ENCODE measurements at places on chromosomes 3 and 15.
A peak's percentile ranks its signal among the peaks of the same experiment; 100 is the strongest.

DNA sequence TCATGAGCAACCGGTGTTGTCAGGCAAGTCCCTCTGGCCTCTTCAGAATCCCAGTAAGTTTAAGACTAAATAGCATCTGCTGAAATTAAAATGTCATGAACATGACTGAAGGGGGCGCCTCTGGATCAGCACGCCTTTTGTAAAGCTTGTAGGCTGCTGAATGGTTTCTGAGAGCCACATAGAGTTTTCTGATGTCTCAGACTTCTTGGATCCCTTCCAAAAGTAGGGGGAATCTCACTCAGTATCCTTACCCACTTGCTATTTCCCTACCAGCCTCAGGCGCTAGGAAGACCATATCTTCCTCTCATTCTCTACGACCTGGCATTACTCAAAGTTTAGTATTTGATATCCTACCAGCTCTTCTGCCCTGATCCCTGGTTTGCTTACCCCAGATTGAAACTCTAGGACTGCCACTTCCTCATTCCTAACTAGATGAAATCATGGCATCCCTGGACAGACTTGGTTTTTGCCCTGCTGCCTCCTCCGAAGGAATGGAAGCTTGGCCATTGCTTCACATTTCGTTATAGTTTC is 62.7 kb upstream of the CD47 start:
- peak; percentile 63 for DNase-seq

DNA sequence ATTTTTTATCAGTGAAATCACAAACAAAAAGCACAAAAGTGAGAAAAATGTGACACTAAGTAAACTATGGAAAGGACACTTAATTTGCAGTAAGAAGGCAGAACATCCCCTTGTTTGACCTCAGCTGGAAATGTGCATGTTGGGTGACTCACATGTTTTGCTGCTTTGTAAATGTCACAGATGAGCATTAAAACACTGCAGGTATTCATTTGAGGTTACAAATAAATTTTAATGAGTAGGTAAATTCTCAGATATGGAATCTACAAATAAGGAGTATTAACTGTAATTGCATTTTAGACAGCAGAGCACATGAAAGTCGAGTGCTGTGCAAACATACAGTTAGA is 20.3 kb downstream of the CHMP2B start:
- no peak for DNase-seq

DNA sequence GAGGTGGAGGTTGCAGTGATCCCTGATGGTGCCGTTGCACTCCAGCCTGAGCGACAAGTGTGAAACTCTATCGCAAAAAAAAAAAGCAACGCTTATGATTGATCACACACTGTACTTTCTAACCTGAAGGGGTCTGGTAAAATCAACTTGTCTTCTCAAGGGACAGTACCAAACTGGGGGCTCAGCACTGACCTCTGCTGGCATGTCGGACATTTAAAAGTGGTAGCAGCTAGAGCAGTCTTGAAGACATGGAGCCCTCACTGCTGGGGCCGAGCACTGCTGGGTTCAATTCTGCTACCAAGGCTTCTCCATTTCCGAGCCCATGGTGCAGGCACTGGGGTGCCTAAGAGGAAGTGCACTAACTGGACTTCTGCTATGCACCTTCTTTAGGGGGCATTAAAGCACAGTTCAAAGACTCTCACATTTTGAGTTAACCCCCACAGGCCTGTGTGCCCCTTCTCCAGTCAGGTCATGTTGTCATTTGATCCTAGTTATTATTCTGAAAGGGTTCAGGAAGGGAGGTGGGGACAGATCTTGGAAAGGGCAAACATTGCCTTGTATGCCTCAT is 26.4 kb upstream of the LAMP3 start:
- DNase-seq = peak; percentile 31

DNA sequence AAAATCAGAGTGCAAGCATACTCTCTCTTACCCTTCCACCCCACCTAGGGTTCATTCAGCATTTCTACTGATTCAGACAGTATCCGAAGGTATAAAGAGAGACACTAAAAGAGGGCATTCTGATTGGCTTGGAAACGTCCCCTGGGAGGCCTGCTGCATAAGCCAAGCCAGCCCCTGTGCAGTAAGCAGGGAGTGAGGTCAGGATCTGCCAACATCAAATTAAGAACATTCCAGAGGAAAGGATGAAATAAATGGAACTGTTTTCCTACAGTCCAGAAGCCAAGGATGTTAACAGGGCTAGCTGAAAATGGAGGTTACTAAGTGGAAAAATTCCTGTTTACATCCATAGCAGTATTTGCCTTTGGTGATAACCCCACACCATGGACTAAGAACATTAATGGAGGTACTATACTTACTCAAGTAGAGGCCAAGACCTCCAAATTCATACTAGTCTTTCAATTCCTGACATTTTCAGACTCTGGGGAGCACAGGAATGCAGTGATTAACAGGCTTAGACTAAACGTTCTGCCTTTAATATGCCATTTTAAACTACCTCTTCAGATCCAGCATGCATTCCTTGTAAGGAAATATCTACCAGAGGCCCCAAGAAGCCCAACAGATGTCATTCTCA is 34.5 kb downstream of the NPTN start:
- DNase-seq = no peak

GRCh38 chr15:36958606-36959005 is 141.7 kb downstream of the MEIS2 start:
- DNase-seq = no peak

GRCh38 chr3:116552246-116552645 is 107.0 kb upstream of the LSAMP start:
- DNase-seq = no peak

DNA sequence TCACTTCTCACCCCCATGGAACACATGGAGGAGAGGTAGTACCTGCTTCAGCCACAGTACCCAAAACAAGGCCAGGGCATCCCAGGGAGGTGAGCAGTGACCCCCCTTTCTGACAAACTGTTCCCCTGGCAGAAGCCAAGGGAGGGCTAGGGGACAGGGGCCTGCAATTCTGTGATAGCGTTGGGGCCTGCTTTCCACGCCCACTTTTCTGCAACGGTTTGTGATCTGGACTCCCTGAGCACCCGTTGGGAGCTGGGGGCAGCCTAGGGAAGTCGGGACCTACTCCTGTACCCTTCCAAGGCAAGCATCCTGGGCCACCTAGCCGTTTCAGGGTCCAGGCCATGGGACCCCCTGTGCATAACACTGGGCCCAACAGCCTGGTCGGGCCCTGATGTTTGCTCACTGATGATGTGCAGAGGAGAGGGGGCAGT is 996 bp upstream of the DNAJA4 start:
- DNase-seq = no peak

GRCh38 chr15:58724466-58724865 is 25.0 kb downstream of the ADAM10 start:
- DNase-seq = no peak

- peak; percentile 28 for DNase-seq
Observed at GRCh38 chr15:71780115-71780976, 30.0 kb upstream of the NR2E3 start.

DNA sequence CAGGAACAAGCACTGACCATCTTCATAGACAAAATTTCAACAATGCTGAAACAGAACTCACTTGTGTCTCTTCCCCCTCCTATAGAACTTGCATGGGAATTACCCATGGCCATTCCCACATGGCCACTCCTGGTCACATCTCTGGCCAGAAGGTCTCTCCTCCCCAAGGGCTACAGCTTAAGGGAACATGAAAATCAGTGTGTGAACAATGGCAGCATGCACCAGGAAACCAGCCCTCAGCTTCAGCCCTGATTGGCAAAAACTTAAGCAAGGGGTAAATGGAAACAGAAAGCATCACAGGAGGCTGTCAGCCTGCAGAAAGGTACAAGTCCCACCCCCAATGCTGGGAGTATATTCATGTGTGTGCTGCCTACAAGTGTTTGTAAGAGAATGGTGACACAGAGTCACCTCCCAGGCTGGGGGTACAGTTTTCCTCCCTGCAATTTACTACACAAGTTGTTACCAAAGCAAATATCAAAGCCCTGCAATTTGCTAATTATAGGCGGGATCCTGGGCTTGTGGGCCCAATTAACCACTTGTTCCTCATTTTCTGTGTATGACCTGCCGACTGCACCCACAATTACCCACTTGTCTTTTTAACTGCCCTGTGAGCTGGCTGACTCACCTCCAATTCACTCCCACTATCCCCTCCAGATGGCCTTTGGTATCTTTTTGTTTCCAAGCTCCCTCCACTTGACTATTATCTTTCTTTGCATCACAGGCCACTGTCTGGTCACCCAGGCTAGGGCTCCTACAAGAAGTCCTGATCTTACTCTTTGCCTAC is 84.4 kb upstream of the HES1 start:
- no peak for DNase-seq
